ENCODE measurements at places on chromosomes 11 and 22.

GRCh38 chr11:69925366-69926196 is 106.4 kb upstream of the FGF3 start:
- no peak for DNase-seq

GRCh38 chr11:78020246-78020645 is 2.8 kb downstream of the KCTD14 start:
- no peak for DNase-seq

- no peak for DNase-seq
Observed at GRCh38 chr11:1301220-1302000, 8.0 kb downstream of the TOLLIP start.

- DNase-seq: no peak
Observed at GRCh38 chr11:2394818-2395105, 5.8 kb upstream of the TSSC4 start.

GRCh38 chr22:22657712-22658111 is 13.3 kb downstream of the GGTLC2 start:
- no peak for DNase-seq

DNA sequence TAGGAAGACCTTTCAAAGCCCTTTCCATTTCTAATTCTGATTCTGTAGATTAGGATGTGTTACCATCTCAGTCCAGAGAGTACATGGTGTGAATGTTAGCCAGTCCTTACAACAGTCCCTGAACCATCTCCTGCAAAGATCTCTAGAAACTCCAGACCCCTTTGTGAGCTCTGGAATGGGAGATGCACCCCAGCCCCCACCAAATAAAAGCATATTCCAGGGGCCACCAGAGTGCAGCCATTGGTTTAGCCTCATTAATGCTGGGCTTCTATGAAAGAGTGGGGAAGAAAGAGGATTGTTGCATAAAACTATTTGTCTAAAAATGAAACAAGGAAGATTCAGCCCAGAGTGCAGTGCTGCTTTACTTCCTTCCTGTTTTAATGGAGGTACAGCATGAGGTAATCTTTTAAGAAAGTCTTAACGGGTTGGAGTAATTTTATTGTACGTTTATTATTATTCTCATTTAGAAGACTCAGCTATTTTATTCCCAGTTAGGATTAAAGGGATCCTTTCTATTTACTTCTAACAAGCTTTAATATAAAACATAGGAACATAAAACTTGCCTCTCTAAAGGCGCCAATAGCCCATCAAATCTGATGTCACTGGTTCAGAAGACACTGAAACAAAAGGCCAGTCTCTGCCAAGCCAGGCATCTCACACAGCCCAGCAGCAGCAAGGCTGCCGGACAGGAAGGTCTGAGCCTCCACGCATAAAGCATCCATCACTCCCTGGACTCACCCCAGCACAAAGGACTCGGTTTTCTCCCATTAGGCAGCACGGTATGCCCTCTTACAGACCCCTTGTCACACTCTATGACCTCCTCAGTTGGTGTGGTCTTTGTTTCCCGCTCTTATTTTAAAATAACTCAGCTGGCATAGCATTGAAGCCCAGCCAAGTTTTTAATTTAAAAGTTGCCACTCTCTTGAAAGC is 203.9 kb upstream of the BLID start:
- no peak for DNase-seq

DNA sequence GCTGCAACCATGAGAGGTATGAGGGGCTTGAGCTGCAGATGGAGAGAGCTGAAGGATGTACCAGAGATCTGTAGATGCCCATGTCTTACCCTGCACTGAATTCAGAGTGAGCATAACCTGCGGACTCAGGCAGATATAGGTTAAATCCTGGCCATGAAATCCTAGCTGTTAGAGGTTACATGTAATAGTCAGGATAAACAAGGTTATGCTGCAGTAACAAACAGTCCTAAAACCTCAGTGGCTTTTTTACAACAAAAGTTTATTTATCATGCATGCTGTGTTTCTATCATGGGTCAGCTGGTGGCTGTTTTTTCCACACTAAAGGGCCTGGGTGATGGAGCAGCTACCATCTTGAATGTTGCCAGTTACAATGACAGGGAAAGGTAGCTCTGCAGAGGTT is 69.8 kb downstream of the LHFPL7 start:
- no peak for DNase-seq

DNA sequence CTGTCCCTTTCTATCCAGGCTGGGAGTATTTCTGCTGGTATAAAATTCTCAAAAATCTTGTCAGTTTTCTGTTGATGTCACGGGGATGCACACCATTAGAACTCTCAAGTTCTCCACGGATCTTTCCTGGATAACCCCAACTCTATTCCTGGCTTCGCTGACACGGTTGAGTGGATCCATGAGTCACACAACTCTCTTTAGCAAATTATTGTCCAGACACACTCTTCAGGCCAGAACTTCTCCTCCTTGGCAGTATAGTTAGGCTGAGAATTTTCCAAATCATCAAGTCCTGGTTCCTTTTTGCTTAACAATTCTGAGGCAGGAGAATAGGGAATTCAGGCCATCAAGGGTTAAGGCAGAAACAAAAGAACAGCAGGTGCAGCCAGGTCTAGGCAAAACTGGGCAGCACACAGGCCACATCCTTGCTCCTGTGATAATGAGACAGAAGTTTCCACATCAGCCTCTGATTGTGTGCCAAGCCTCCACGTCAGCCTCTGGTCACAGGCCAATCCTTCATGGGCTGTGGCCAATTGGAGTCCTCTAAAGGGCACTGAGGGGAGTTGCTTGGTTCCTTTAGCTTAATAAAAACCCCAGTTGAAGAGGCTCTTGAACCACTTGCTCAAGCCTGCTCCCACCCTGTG is 5.7 kb upstream of the ACAT1 start:
- no peak for DNase-seq

- DNase-seq: no peak
Observed at GRCh38 chr11:121550247-121551030, 97.7 kb upstream of the SORL1-AS1 start.

DNA sequence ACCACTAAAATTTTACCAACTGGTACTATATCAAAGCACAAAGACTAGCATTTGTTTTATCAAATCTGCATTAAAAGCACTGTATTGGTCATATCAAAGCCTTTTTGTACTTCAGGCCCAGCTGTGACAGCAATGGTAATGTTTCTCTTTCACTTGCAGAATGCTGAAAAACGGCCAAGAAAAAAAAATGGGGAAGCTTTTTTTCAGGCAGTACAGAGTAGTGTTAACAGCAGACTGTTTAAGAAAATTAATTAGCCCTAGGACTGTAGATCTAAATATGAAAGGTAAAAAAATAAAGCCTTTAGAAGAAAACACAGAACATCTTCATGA is 33.3 kb downstream of the DENND5A start:
- no peak for DNase-seq

GRCh38 chr11:1728931-1729691 is 21.3 kb downstream of the IFITM10 start:
- DNase-seq: no peak

GRCh38 chr11:9330387-9331384 is 16.3 kb upstream of the TMEM41B start:
- no peak for DNase-seq

DNA sequence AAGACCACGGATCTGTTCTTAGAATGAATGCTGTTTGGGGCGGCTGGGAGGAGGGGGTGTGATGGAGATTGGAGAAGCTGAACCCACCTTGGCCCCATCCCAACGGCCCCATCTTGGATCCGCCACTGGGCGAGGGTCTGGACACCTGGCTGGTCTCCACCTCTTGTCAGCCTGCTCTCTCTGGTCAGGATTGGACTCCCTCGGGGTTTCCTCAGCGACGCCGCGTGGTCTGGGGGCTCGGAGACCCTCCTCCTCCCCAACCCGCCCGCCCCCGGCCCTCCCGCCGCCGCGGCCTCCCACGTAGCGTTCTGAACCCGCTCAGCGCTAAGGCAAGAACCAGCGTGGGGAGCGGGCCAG is 4.3 kb upstream of the FLI1 start:
- no peak for DNase-seq

- DNase-seq: no peak
Observed at GRCh38 chr11:93084727-93085505, 112.9 kb downstream of the SLC36A4 start.

DNA sequence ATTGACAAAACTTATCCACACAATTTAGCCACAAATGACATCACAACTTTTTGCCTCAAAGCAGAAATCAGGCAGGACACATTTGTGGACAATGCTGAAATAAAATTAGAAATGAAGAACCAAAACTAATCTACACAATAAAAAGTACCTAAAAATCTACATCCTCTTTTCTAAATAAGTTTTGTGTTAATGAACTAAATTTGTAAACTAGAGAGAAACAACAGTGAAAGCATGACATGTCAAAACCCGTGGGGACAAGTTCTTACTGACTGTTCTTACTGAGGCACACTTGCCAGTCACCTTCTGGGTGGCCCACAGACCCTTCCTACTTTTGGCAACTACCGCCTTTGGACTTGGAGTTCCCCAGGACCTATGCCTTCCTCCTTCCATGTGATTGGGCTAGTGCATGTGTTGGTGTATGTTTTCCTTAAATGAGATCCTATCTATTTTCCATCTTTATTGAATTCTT is 60.7 kb upstream of the MUC15 start:
- no peak for DNase-seq

GRCh38 chr11:61163714-61164605 is 2.7 kb upstream of the VPS37C start:
- DNase-seq: no peak

DNA sequence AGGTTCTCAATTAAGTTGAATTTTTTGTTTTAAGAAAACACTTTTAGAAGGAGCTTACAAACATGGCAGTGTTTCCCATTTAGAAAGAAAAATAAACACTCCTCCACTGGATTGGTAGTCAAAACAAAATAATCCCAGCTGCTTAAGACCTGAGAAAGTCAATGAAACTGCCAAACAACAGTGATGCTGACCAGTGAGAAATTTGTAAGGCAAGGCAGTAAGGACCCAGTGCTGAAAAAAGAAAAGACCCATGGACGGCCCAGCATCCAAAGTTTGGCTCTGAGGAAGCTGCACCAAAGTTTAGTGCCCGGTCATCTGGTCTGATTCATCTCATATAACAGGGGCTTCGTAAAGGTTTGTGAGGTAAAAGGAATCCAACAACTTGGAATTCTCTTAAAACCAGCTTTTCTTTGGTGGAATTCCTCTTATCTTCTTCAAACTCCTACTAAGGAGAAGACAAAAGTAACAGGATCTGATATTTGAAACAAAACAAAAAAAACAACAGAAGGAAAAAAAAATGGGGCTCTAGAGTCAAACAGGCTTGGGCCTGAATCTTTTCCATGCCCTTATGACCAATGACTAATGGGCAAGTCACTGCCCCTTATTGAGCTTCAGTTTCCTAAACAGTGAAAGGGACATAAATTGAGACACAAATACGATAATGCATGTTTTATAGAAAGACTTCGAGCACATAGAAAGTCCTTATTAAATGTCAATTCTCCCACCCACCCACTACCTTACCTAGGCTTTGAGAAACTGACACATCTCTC is 383.0 kb upstream of the NARS2 start:
- DNase-seq: no peak

GRCh38 chr11:44058275-44058674 is 7.8 kb upstream of the ACCS start:
- no peak for DNase-seq

DNA sequence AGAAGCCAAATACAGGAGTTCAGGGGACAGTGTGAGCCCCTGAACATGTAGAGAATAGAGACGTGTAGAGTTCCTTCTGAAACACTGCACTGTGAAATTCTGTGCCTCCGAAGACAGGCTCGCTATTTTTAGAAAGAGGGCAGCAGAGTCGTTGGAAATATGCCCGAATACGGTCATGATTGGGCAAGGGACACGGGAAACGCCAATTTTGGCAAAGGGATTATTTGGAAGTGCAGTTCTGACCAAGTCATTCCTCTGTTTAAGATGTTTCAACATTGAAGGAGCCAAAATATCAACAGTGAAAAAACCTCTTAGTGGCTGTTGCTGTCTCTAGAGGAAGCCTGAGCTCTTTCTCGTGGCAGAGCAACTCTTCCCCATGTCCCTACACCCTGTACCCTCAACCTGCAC is 9.5 kb upstream of the CBX6 start:
- DNase-seq: no peak

GRCh38 chr11:45366619-45367190 is 80.6 kb upstream of the SYT13 start:
- no peak for DNase-seq

DNA sequence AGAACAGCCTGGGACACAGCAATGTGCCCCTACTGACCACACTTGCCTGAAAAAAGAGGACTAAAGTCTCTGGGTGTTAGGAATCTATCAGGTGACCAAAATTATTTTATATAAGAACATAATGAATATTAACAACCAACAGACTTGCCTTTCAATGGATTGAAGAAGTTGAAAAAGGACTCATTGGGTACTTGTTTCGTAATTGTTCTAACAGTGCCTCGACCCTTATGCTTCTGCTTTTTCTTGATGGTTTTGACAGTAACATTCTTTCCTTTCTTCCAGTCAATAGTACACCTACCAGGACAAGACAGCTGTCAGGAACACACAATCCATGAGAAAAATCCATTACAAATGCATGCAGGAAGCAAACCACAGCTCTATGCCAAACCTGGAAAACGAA is 29.0 kb upstream of the PHLDA2 start:
- DNase-seq: no peak

DNA sequence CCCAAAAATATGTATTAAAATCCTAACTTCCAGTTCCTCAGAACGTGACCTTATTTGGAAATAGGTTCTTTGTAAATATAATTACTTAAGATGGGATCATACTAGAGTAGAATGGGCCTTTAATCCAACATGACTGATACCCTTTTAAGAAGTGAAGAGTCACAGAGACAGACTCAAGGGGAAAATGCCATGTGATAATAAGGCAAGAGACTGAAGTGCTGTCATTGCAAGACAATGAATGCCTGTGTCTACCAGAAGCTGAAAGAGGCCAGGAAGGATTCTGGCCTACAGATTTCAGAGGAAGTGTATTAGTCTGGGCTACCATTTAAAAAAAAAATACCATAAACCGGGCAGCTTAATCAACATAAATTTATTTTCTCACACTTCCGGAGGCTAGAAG is 85.9 kb upstream of the LRRC55 start:
- no peak for DNase-seq

- DNase-seq: no peak
Observed at GRCh38 chr22:41181349-41182241, 23.5 kb upstream of the L3MBTL2 start.

GRCh38 chr11:80424012-80424695 is 983.3 kb upstream of the TENM4 start:
- DNase-seq: no peak

DNA sequence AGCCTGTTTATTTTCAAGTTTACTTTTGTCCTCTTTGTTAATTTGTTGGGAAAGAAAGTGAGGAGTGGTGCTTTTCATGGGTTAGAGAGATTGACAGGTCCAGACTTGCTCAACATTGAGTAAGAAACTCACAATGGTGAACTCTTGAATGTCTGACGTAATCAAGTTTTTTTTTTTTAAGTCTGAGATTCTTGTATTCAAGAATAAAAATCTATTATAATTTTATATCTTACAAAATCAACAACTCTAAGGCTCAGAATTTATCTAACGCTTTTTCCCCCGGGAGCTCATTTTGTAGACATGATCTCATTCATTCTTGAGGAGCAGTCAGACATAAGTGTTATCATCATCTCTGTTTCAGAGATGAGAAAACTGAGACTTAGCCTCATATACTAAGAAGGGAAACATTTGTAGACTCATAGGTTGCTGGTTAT is 39.1 kb upstream of the SPTBN2 start:
- DNase-seq: no peak

GRCh38 chr11:34907934-34908593 is 8.1 kb downstream of the APIP start:
- no peak for DNase-seq
